NCI-H510A (cell line): ENCODE measurements at places on chromosomes 3 and 15.
A peak's percentile ranks its signal among the peaks of the same experiment; 100 is the strongest.

- peak; percentile 74 for DNase-seq
Observed at GRCh38 chr15:81133782-81134461, at the start of gene CFAP161. CFAP161 (plus strand) TSS chr15:81134270; CDS start chr15:81134330, 60 bp downstream.

GRCh38 chr3:141955175-141955574 lies 78.7 kb downstream of the ATP1B3 start:
- no peak for DNase-seq

- DNase-seq = no peak
Observed at GRCh38 chr3:102400766-102401165, 34.0 kb upstream of the ZPLD1 start.

DNA sequence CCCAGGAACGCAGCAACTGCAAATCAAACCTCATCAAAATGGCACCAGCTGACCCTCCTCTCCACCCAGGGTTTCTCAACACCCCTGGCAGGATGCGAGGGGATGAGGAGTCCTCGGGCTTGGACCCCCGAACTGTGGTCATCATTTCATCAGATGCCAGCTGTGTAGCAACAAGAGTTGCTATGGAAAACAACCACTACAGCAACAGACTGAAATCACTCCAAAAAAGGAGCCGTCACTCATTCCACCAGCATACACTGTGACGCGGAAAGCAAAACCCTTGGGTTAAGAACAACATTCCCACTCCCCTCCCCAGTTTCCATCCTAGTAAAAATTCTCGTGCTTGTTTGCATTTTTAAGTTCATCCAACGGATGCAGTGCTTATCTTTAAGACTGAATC lies 40.1 kb downstream of the VGLL4 start:
- no peak for DNase-seq

DNA sequence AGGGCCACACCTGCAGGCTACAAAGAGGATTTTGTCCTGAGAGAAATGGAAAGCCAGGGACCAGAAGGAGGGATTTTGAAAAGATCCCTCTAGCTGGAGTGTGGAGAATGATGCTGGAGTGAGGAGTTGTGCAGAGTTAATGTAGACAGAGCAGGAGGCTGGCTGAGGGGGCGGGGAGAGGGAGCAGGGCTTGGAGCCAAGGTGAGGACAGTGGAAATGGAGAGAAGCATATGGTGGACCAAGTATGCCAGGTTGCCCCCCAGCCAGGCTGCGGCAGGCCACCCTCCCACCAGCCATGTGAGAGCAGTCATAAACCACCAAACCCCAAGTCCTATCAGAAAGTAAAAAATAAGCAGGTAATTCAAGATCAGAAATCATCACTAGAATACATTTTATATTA lies 14.7 kb downstream of the RARRES1 start:
- DNase-seq = no peak

DNA sequence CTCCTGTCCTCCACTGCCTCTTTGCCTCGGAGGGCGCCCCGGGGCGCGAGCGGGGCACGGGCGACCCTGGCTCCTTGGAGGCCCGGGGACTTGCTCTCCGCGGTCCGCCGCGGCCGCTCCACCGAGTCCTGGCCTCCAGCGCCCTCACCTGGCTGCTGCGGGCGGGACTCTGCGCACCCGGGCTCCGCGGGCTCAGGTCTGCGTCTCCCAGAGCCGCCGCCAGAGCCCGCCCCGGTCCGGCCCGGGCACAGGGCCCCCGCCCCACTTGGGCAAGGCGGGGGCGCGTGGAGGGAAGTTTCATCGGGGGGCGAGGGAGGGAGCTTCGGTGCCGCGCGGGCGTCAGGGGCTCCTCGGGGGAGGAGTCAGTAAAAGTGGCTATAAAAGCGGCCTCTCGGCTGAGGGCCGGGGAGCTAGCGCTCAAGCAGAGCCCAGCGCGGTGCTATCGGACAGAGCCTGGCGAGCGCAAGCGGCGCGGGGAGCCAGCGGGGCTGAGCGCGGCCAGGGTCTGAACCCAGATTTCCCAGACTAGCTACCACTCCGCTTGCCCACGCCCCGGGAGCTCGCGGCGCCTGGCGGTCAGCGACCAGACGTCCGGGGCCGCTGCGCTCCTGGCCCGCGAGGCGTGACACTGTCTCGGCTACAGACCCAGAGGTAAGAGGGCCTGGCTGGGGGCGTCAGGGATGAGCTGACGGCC lies at the start of gene CEMIP:
TSS of gene CEMIP (plus strand) at position 407 of the 694 bp plus-strand sequence. CDS start 94,510 bp downstream, outside the sequence.
- peak; percentile 76 for DNase-seq

GRCh38 chr15:77209221-77209620 lies 138.3 kb upstream of the TSPAN3 start:
- DNase-seq = no peak

DNA sequence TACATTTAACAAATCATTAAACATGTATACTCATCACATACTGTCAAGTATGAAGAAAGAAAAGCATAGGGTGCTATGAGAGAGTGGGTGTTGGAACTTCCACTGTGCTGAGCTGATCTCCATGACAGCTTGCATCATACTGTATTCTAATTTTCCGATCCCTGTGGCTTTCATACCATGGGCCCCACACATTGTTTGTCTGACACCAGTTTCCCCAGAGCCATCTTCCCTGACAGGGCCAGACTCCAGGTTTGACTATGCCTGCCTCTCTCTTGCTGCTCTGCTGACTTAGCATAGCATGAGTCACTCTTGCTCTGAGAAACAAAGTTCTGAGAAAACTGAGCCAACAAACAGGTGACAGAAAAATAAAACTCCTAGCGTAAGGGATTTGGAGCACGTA lies 37.0 kb upstream of the CASR start:
- no peak for DNase-seq

GRCh38 chr3:169146179-169146665 lies 517.3 kb downstream of the MECOM start:
- DNase-seq = peak; percentile 22

DNA sequence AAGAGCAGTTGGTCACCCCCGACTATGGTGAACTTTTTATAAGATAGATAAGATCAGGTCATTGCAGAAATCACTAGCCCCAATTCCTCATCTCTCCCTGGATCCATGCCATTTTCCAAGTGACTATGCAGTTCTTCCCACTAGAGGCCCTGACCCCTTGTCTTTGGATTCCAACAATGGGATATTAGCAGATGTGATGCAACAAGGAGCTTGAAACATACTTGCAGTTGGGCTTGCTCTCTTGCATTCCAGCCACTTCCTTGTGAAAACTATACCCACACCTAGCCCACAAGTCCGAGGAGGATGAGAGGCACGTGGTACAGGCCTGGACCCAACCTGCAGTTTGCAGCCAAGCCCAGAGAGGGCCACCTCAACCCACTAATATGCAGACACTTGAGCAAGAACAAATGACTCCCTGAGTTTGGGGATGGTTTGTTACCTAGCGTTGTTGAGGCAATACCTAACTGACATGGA lies 60.6 kb downstream of the SUCLG2 start:
- no peak for DNase-seq

GRCh38 chr3:27623085-27623753 lies 98.9 kb downstream of the EOMES start:
- no peak for DNase-seq

GRCh38 chr15:81105545-81105944 lies 28.5 kb upstream of the CFAP161 start:
- no peak for DNase-seq

GRCh38 chr3:64647825-64648224 lies 40.0 kb downstream of the ADAMTS9 start:
- no peak for DNase-seq

GRCh38 chr3:2765002-2765579 lies 345.1 kb downstream of the IL5RA start:
- peak; percentile 34 for DNase-seq

DNA sequence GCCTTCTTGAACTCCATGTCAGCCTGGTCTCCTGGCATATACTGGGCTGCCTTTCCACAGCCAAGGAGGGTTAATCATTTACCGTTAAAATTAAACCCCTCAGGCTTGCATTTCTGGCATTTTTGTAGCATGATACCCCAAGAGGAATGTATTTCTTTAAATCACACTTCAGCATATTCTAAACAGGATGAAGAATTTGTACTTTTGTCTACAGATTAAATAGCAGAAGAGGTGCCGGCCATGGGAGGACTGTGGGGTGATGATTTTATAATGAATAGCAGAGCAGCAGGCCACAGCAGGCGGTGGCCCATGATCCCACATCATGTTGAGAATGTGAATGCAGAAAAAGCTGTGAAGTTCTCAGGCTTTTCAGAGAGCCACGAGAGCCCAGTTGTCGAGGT lies 90.2 kb downstream of the ARNT2 start:
- DNase-seq = no peak

GRCh38 chr3:114460459-114460858 lies 166.6 kb downstream of the TIGIT start:
- DNase-seq = no peak

DNA sequence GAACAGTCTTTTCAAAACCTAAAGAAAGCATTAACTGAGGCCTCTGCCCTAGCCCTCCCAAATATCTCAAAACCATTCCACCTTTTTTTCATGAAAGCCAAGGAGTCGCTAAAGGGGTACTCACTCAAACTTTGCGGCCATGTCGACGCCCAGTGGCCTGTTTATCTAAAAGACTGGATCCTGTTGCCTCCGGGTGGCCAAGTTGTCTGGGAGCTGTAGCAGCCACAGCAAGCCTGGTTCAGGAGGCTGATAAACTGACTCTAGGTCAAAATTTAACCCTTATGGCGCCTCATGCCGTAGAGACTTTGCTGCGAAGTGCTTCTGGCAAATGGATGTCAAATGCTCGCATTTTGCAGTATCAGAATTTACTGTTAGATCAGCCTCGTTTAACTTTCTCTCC lies 39.5 kb downstream of the ZBTB11 start:
- DNase-seq = no peak

DNA sequence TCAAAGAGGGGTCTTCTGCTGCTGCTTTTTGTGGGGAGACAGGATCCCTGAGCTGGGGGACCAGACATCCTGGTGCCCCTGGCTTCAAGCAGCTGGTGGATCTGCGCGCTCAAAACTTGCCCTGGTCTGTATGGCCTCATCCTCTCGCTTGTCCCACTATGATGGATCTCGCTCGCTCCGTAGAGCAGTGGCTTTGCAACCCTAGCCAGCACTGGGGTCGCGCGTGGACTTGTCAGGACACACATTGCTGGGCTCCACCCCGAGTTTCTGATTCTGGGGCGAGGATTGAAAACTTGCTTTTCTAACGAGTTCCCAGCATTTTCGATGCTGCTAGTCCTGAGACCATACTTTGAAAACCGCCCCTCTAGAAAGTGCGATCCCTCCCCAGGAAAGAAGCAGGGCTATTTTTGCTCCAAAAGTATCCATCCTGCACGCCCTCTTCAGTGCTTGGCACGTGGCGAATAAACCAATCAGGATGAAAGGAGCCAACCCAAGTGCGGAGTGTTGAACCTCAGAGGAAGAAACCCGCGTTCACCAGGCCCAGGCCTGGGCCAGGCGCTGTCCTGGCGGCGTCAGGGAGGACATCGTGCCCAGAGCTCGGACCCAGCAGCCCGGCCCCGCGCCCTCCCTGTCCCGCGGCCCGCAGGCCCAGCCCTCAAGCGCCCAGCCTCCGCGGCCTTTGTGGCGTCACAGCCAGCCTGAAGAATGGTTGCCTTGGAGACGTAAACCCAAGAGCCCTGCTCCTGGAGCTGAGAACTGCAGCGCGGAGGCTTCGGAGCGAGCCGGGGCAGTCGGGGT lies at the start of gene CFAP100:
TSS of gene CFAP100 (plus strand) at position 731 of the 798 bp plus-strand sequence. CDS start 1,092 bp downstream, outside the sequence.
- DNase-seq = peak; percentile 21

DNA sequence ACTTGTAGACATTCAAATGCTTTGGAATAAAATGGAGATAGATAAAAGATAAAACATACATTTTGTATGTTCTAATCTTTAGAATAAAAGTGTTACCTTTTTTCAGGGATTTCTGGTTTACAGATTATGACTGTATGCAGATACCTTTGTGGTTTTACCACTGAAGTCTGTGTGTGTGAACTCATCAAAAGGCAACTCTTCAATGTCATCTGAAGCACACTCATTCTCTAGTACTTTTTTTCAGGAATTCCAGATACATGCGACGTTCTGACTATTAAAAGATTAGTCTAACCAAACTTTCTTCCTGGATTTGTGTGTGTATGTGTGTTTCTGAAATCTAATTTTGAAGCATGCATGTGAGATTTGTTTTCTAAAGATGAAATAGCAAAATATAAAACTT lies 188.6 kb downstream of the NLGN1 start:
- no peak for DNase-seq
